NCI-H524 (cell line): ENCODE measurements at places on chromosomes 7 and 10.

DNA sequence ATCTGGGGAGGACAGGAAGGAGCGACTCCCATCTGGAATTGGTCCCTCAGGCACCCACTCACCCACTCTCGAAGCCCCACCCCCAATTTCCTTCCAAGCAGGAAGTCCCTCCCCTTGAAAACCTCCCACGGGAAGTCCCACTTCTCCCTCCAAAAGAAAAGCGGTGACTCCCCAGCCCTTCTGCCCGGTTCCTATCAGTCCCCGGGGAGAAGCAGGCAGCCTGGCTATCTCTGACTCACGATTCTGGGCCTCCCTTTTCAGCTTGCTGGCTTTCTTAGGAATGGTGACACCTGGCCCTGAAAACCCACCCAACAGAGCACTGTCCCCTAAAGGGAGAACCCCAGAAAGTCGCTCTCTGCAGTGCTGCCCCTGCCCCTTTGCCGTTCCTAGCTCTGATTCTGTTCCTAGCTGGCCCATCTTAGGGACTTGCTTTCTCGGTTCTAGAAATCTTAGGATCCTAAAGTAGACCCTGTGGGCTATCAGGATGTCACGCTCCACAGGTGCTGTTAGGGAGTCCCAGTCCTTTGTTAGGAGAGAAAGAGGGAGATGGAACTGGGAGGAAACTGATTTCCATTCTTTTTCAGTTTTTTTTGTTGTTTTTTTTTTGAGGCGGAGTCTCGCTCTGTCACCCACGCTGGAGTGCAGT lies 6.0 kb downstream of the TSC22D4 start:
- no peak for DNase-seq

- no peak for DNase-seq
Observed at GRCh38 chr10:19054289-19054835, 5.8 kb downstream of the MALRD1 start.

- DNase-seq: no peak
Observed at GRCh38 chr7:78476851-78477405, 678.4 kb downstream of the PHTF2 start.

DNA sequence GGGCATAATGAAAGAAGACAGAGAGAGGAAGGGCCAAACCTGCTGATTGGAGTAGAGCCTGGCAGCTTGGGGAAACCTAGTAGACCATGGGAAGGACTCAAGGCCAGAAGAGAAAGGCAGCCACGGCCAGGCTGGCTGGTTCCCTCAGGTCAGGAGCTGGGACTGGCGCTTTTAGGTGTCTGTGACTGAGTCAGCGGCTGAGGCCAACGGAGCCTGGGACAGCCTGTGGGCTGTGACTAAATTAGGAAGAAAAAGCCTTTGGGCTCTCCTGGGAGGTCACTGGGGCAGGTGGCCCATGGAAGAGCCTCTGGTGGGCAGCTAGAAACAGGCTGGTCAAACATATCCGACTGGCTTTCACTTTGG lies 108.9 kb upstream of the PDCD4 start:
- DNase-seq: no peak

DNA sequence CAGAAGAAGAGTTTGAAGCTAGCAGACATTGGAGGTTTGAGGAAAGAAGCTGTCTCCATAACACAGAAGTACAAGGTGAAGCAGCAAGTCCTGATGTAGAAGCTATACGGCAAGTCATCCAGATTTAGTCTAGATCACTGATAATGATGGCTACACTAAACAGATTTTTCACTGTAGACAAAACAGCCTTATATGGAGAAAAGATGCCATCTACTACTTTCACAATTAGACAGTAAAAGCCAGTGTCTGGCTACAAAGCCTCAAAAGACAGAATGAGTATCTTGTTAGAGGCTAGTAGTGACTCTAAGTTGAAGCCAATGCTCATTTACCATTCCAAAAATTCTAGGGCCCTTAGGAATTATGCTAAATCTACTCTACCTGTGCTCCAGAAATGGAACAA lies 85.1 kb downstream of the SNX13 start:
- no peak for DNase-seq

GRCh38 chr7:2651336-2651735 lies 19.6 kb downstream of the TTYH3 start:
- no peak for DNase-seq

DNA sequence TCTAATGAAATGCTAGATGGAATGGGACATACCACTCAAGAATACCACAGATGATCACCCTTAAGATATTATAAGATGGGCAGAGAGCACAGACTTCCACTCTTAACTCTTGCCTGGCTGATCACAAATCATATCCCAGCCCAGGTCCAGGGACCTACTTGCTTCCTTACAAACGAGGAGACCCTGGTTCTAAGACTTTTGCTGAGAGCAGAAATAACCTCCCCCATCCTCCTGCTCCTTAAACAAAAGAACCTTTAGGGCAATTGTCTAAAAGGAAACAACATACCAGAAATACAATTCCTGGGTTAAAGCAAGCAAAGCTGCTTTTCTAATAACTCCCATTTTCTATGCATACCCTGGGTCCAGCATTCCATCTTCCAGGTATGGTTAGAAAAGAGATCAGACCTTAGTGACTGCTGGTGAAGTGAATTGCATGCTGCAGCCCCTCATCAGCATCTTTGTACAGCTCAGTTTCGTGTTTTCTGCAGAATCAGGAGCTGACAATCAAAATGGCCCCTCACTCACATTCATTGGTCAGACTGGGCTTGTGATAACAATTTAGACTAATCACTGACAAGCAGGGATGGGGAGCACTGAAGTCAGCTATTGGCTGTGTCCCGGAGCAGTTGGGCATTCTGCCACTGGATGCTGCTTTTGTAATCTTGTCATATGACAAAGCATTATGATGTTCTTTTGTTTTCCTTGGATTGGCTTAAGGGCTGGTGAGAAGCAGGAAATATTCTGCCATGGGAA lies 14.6 kb downstream of the IFIT3 start:
- DNase-seq: peak; percentile 3

GRCh38 chr10:69049566-69049961 lies 38.3 kb upstream of the SRGN start:
- DNase-seq: no peak
